ENCODE measurements at places on chromosomes 5 and 9. TPM values are rescaled to one million over a fixed set of nuclear protein-coding genes. Genes with fewer than 3 reads are reported as not detected.

DNA sequence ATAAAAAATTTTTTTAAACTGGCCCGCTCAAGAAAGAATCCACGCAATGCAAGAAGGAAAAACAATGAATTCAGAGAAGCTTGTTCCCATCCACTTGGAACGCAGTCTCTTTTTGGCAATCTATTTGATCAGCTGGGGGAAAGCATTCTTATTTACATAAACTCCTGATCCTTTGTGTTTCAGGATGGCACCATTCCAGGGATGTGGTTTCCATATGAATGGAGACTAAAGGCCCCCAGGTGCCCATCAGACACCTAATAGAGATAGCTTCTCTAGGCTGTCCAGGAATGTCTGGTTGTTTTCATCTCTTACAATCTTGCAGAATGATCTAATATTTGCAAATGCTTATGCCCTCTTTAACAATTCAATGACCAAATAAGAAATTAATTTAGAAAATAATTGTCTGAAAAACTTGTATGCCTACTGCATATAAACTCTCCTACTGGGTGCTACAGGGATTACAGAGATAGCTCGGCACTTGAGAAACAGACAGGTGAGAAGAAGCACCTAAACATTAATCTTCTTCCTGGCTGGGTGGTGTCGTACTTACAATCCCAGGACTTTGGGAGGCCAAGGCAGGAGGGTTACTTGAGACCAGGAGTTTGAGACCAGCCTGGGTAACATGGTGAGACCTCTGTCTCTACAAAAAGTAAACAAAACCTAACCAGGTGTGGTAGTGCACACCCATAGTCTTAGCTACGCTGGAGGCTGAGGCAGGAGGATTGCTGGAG lies 3.0 kb upstream of the RASGRF2 start:
- DNase-seq, result no peak

GRCh38 chr5:138233280-138233679 lies 20.2 kb upstream of the CDC23 start:
- no peak for DNase-seq

DNA sequence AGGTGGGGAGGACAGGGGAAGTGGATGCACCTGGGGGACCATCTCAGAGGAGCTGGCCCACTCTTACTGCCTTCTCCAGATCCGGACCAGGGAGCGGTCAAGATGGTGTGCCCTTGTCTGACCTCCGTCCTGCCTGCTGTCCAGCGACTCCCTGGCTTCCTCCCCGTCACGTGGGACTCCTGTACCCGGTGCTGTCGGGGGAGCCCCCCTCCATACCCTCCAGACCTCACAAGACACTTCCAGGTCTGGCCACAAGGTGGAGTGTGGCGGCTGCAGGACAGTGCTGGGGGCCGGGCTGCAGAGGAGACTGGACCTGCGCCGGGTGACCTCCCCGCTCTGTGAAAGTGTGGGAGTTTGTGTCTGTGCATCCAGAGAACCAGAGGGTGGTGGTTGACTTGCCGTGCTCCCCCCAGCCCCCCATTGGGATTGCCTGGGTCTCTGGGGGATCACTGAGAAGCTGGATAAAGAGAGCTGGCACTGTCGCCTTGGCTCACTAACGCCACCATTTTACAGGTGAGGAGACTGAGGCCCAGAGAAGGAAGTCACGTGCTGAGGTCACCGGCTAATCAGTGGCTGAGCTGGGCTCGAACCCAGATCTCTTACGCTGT lies 1.9 kb upstream of the CRB2 start:
- no peak for DNase-seq

DNA sequence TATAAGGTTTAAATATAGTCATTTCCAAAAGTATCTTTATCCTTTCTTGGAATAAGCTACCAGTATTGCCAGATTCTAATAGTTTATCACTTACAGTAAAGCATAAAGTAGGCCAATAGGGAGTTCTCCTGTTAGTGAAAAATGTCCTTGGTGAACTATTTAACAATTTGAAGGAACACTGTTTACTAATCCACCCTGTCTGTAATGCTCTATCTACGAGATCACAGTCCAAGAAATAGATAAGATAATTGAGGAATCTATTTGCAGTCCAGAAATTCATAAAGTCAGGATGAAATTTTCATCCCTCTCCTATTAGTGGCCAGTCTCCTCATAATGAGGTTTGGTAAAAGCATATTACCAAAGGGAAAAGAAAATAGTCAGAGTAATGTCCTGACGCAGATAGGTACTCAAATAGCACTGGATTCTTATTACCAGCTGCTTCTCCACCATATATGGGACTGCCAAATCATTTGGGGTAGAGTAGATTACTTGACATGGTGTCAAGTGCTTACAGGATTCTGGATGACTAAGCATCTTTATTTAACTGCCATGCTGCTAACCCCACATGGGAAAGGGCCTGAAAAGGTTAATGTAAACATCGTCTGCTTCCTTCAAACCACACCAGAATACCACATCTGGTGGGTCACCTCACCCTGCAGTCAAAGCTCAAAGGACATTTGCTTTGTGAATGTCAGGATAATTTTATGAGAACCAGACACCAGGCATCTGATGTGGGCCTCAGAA lies 808.1 kb downstream of the EFNA5 start:
- DNase-seq, result no peak

GRCh38 chr9:91155181-91155580 lies 206.5 kb downstream of the AUH start:
- no peak for DNase-seq

DNA sequence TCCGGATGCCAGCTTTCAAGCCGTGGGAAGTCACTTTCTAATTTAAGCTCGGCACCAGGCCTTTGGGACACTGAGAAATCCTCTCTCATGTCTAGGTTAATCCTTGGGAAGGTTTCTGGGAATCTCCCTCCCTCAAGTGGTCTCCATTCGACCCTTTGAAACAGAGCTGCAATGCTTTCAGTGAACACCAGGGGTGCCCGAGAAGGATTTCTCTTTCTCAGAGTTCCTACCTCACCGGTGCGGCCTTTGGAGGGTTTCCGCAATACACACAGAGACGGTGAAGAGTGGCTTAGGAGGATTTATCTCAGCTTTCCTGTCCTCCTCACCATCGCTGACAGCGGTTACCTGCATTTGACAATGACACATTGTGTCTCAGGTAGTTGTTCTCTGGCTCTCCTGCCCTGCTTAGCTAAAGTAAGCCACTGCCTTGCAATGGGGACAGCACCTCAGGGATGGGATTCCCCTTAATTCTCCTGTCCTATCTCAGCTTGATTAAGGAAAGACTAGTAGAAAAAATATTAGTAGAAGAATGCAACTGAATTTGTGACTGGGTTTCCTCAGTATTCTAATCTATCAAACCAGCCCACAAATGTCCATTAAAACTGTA lies 180.6 kb downstream of the GABRG2 start:
- DNase-seq, result no peak

The GLRA1 gene
- total RNA-seq, result not detected

DNA sequence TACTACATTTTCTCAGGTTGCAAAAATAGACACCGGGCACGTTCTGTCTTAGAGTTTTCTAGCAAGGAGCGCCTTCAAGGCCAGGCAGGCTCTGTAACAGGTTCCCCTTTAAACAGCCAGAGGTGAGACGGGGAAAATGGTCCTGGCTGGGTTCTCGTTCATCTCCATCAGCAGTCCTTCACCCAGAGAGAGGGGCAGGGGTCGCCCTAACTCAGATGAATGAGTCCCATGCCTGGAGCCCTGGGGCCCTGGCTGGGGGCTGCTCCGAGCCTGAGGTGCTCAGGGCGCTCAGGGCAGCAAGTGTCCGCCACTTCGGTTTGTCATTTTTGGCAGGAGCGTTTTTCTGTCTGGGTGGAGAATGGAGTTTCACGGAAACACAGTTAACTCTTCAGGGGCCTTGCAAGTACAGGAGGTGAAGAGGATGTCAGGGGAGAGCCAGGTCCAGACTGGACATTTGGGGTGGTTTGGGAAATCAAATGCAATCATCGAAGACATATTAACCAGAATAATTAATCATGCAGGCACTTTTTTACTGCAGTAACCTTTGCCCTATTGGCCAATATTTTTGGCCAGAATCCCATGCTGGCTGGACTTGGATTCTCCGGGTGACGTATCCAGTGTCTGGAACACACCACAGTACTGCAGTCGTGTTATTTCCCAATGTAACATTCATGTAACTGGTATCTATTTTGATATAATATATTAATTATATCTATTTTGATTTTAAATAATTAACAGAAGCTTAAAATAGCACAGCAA lies 2.9 kb downstream of the NTNG2 start:
- DNase-seq, result no peak

The PAPPA gene
- total RNA-seq, result 5.0 TPM

DNA sequence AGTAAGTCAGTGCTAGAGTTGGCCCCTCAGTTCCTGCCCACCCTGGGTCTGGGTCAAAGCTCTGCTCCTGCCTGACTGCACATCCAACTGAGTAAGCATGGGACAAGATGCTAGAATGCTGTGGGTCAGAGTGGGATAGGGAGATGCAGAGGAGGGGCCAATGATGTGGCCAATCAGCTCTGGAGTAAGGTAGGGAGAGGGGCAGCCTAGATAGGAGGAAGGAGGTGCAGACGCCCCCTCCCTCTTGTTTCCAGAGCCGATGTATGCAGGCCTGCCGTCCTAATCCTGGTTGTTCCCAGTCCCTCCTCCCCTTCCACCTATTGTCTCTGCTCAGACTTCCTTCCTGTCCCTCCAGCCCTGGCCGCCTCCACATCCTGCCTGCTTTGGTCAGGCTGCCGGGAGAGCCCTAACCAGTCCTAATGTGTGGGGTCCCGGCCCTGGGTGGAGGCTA lies 1.3 kb downstream of the ARAP3 start:
- DNase-seq, result no peak

DNA sequence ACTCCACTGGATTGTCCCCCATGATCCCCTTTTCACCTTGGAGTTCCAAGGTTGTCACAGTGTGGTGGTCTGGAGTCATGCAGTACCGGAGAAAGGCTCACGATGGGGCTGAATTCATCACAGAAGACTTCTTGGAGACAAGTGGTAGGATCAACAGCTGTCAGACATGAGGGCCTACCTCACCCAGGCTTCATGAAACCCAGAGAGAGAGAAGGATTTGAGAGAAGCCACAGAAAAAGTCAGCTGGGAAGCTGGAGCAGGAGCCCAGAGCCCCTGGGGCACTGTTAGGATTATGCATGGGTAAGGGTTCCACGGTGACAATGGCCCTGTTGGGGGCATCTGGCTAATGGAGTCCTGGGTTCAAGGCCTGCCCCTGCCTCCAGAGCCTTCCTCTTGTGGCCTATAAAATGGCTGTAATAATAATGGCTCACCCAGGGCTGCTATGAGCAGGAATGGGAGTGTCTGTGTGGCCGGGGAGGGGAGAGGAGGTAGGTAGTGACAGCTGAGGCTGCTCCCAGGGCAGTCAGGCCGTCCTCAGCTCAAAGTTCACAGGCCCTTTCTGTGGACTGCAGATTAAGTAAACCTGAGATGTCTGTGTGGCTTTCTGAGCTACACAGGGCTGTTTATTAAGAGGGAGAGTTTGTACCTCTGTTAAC lies 910 bp downstream of the TRIM14 start:
- DNase-seq, result no peak

GRCh38 chr5:43140286-43140685 lies 19.6 kb downstream of the ZNF131 start:
- DNase-seq, result no peak

GRCh38 chr5:13278811-13279210 lies 665.7 kb downstream of the DNAH5 start:
- no peak for DNase-seq

The PJA2 gene
- total RNA-seq, result 178 TPM

DNA sequence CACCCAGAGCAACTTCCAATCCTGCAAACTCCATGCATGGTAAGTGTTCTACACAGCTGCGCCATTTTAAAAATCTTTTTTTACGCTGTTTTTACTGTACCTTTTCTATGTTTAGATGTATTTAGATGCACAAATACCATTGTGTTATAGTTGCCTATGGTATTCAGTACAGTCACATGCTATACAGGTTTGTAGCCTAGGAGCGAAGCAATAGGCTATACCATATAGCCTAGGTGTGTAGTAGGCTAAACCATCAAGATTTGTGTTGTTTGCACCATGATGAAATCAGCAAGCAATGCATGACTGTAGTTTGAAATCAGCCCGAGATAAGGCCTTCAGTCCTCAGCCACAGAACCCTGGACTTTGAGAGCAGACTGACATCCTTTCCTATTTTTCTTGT lies 101.2 kb downstream of the LIX1 start:
- DNase-seq, result no peak

- DNase-seq, result no peak
These were observed 11.7 kb downstream of the OGN start for GRCh38 chr9:92392690-92393089.

The PCDHB5 gene
- 3.6 TPM for total RNA-seq

DNA sequence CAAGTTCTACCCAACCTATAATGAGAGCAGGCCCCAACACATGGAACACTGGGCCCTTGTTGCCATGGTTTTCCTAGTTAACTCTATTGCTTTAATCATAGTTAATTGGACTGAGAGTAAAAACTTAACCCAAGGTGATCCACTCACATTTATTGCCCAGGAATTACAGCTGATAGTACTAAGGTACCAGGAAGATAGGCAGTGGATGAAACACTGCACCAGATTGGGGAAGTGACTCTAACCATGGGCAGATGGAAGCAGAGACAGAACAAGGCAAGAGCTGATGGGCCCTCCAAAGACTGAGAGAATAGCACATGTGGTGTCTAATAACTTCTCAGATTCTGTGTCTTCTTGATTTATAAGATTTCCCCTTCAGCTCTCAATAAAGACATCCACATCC lies 145.7 kb upstream of the TRIM32 start:
- DNase-seq, result peak; percentile 39

The ANGPTL2 gene
- 48.7 TPM for total RNA-seq

DNA sequence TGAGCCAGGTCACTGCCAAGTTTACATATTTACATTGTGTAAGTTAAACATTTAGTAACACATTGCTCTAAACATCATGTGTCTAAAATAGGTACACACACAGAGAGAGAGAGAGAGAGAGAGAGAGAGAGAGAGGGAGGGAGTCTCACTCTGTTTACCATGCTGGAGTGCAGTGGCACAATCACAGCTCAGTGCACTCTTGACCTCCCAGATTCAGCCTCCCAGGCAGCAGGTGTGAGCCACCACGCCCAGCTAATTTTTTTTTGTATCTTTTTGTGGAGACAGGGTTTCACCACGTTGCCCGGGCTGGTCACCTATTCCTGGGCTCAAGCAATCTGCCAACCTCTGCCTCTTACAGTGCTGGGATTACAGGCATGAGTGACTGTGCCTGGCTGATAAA lies 1045.3 kb downstream of the TLE1 start:
- no peak for DNase-seq

GRCh38 chr5:143016777-143017516 lies 246.8 kb downstream of the ARHGAP26 start:
- no peak for DNase-seq

The PCDH1 gene
- total RNA-seq, result 38.4 TPM

The AGXT2 gene
- not detected for total RNA-seq

The HTR4 gene
- total RNA-seq, result 0.42 TPM
